Astrocyte (in vitro differentiated cells and primary cell): ENCODE measurements at places on chromosomes 4 and X.

- no peak for DNase-seq
Observed at GRCh38 chr4:35516102-35516501, 728.2 kb downstream of the ARAP2 start.

DNA sequence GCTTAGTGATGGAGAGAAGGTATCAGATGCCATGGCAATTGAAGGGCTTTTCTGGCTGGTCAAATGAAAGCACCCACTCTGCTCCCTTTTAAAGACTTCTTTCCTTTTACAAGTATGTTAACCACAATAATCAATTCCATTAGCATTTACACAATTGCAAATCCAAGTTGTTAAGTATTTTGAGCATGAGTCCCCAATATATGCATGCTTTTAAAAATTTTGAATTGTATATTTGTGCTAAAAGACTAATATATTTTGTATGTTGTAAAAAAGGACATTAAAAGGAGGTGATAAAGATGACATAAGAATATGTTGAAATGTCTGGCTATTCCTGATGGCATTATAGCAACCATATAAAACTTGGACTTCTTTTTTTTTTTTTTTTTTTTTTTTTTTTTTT is 639.9 kb upstream of the CPEB2 start:
- no peak for DNase-seq

DNA sequence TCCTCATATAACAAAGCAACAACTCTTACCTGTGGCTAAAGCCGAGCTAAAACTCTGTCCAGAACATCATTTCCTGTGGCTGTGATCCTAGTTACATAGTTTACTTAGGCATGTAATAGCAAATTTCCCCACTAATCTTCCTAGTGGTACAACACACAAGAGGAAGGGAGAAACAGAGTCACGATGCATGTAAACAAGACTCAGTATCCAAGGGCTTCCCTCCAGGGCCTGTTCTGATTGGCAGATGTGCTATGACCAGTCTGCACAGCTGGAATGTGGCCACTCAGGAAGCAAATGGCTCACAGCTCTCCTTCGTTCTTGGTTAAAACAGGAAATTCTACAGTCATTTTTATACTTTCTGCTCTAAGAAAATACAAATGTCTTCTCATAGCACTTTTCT is 49.2 kb upstream of the PRSS48 start:
- peak; percentile 82 for DNase-seq

- no peak for DNase-seq
Observed at GRCh38 chr4:38529189-38530115, 134.5 kb upstream of the KLF3 start.

GRCh38 chr4:100177126-100177525 is 13.1 kb downstream of the DDIT4L start:
- no peak for DNase-seq

DNA sequence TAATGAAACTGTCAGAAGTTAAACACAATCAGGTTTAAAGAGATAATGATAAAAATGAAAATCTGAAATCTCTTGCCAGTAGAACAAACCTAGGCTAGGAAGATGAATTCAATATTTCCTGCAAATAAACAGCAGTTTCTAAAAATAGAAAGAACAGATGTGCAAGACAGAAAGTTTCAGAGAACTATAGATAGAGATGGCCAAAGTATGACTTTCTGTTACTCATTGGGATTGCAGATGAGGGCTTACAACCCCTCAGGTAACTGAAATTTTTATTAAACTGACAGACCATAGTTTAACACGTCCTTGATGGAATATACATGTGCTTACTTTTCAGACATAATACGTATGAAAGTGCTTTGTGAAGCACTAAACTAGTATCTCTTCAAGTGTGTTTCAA is 82.3 kb upstream of the PPARGC1A start:
- no peak for DNase-seq

GRCh38 chr4:19936476-19936875 is 315.2 kb upstream of the SLIT2 start:
- peak; percentile 93 for DNase-seq

DNA sequence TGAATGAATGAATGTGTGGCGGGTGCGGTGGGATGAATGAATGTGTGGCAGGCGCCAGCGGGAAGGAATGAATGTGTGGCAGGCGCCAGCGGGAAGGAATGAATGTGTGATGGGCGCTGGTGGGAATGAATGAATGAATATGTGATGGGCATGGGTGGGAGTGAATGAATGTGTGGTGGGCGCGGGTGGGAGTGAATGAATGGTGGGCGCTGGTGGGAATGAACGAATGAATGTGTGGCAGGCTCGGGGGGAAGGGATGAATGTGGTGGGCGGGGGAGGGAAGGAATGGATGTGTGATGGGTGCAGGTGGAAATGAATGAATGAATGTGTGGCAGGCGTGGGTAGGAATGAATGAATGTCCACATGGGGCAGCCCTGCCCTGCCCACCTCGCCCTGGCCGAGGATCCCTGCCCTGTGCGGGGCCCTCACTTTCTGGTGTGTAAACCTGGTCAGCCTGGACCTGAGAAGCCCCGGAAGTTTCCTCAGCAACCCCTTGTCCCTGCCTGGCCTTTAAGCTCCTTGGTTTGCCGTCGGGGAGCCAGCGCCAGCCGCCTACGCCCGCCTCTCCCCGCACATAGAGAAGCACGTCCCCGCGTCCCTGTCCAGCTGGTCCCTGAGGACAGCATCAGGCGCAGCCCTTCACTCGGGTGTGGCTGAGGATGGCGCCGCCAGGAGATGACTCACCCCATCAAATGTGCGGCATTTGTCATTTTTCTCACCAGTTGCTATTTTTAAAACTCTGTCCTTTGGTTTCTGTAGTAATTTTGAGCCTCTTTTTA is 112.8 kb upstream of the LRPAP1 start:
- DNase-seq: peak; percentile 12

DNA sequence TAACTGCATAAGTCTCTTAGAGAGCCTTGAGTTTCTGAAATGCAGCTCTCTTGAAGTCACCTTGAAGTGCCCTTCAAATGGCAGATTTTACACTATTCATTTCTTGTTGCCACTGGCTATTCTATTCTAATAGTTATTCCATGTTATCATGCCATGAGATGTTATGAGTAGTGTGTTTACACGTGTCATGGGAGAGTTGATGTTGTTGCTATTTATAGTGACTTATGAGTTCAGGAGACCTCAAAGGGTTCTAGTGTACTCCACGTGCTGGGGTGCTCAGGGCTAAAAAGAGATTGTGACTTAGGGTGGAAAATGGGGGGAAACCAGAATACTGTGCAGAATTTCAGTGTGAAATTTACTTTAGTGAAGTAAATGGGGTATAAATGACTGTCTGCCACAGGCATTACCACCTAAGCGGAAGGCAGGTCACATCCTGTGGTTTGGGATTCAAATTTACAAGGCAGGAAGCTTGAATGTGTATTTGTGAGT is 77.1 kb upstream of the SLC4A4 start:
- DNase-seq: no peak

DNA sequence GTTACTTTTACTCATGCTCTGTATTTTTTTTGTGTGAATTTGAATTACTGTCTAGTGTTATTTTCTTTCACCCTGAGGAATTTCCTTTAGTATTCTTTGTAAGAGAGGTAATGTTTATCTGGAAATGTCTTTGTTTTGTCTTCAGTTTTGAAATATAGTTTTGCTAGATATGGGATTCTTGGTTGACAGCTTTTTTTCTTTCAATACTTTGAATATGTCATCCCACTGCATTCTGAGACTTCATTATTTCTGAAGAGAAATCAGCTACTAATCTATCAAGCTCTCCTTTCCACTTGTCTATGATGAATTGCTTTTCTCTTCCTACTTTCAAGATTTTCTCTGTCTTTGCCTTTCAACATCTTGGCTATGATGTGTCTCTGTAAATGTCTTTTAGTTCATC is 217.0 kb upstream of the CASK start:
- DNase-seq: no peak

DNA sequence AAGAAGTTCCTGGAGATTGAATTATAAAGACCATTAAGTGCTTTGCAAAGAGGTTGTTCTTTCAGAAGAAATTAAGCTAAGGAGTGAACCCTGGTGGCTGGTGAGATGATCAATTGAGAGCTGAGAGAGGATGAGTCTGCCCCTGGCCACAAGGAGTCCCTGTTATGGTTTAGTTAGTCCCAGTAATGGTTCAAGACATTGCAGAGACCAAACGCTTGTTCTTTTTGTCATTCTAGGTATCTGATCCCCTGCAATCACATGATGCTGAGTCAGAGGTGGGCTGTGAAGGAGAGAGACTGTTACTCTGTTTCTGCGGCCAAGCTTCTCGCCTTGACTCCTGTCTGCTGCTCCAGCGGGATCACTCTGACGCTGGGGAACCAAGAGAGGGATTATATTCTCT is 114.5 kb downstream of the GATB start:
- no peak for DNase-seq
